ENCODE measurements at places on chromosomes 16 and 17.

- peaks cover 72% of the 10 kb centered on the region for H3K36me3 ChIP-seq
- H3K4me3 ChIP-seq, result no peak overlapping the region
- DNase-seq, result no peak
- peaks cover 16% of the 10 kb centered on the region for H3K4me1 ChIP-seq
- H3K27me3 ChIP-seq, result no peaks in the 10 kb centered on the region
Measured at GRCh38 chr16:89981414-89981813, 32.9 kb downstream of the DEF8 start.

GRCh38 chr17:55870044-55870443 is 119.2 kb downstream of the PCTP start:
- H3K27ac ChIP-seq, result no peak overlapping the region
- no peak overlapping the region for H3K4me3 ChIP-seq
- no peaks in the 10 kb centered on the region for H3K36me3 ChIP-seq
- no peaks in the 10 kb centered on the region for H3K27me3 ChIP-seq
- DNase-seq, result no peak

- no peaks in the 10 kb centered on the region for H3K4me1 ChIP-seq
- no peak for DNase-seq
- H3K36me3 ChIP-seq, result no peaks in the 10 kb centered on the region
- peaks cover 6% of the 10 kb centered on the region for H3K27me3 ChIP-seq
- no peak overlapping the region for H3K4me3 ChIP-seq
- H3K27ac ChIP-seq, result no peak overlapping the region
Measured at GRCh38 chr17:58268774-58269556, 11.8 kb downstream of the MPO start.

GRCh38 chr16:269061-269796 is 6.5 kb downstream of the RGS11 start:
- no peak overlapping the region for H3K4me3 ChIP-seq
- DNase-seq, result no peak
- no peak overlapping the region for H3K27ac ChIP-seq
- peaks cover 5% of the 10 kb centered on the region for H3K36me3 ChIP-seq
- H3K4me1 ChIP-seq, result peaks cover 27% of the 10 kb centered on the region

- H3K4me3 ChIP-seq, result no peak overlapping the region
- peak overlapping the region; percentile 93 for H3K27ac ChIP-seq
- no peaks in the 10 kb centered on the region for H3K36me3 ChIP-seq
- no peaks in the 10 kb centered on the region for H3K27me3 ChIP-seq
- peaks cover 85% of the 10 kb centered on the region for H3K4me1 ChIP-seq
- DNase-seq, result peak; percentile 75
Measured at GRCh38 chr16:85158743-85159178, 46.5 kb upstream of the CIBAR2 start.
